A549 treated with CpdA at 1 μM for 4 hours (cell line): ENCODE measurements at places on chromosomes 2 and 18. TPM values are rescaled to one million over a fixed set of nuclear protein-coding genes. Genes with fewer than 3 reads are reported as not detected.

CD8A gene
- 0.20 to 0.39 TPM (median 0.25 TPM) in 5 replicates for total RNA-seq

CHST9 gene
- total RNA-seq: not detected in 5 replicates

FBLN7 gene
- 0.42 to 0.51 TPM (median 0.45 TPM) in 5 replicates for total RNA-seq

MYO7B gene
- total RNA-seq: 0.12 to 0.32 TPM (median 0.21 TPM) in 5 replicates

CLIP4 gene
- total RNA-seq: 24.5 to 27.4 TPM (median 26.6 TPM) in 5 replicates

NEURL3 gene
- 1.3 to 2.9 TPM (median 1.7 TPM) in 5 replicates for total RNA-seq
